ENCODE measurements at places on chromosomes 6 and 20.

GRCh38 chr6:41053041-41053440 lies at the start of gene APOBEC2:
TSS of gene APOBEC2 (plus strand) at chr6:41053202. CDS start at chr6:41053348, 146 bp downstream.
- no peak for DNase-seq

DNA sequence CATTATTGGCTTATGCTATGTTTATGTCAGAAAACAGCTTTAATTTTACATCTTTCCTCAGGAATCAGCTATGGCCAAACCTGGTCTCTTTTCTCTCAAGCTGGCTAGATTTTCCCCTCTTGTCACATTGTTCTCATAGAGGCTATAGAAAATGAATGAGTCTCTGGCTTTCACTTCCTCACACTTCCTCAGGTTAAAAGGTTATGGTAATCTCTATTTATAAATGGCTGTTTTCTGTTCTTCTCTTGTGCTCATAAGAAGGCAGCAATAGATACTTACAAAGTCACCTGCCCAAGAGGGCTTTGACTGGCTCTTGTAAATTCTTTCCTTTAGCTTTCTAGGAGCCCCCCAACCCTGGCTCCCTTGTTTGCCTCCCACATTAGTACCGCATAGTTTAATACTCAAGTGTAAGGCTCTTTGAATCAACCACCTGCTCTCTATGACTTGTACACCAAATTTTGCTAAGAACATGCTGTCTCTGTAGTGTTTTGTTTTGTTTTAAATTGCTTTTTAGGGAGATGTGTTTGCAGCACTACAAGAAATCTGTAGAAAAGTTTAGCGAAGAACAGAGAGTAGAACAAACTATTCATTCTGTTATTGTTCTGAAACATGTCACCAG lies 897.4 kb upstream of the CITED2 start:
- peak; percentile 68 for DNase-seq

- DNase-seq, result no peak
Observed at GRCh38 chr6:106083618-106084017, 2.5 kb upstream of the PRDM1 start.

GRCh38 chr20:44738813-44739477 lies 6.7 kb upstream of the KCNK15 start:
- DNase-seq, result peak; percentile 5

GRCh38 chr6:40832691-40833090 lies 206.3 kb downstream of the UNC5CL start:
- no peak for DNase-seq
